ENCODE measurements at places on chromosomes 4 and X.

- DNase-seq = no peak
Observed at GRCh38 chr4:48906206-48907173, at the start of gene OCIAD2. Gene OCIAD2 (minus strand): TSS chr4:48906774. CDS start chr4:48904549, 2,225 bp downstream.

- no peak for DNase-seq
Observed at GRCh38 chrX:72060196-72060920, 71.4 kb downstream of the RTL5 start.

DNA sequence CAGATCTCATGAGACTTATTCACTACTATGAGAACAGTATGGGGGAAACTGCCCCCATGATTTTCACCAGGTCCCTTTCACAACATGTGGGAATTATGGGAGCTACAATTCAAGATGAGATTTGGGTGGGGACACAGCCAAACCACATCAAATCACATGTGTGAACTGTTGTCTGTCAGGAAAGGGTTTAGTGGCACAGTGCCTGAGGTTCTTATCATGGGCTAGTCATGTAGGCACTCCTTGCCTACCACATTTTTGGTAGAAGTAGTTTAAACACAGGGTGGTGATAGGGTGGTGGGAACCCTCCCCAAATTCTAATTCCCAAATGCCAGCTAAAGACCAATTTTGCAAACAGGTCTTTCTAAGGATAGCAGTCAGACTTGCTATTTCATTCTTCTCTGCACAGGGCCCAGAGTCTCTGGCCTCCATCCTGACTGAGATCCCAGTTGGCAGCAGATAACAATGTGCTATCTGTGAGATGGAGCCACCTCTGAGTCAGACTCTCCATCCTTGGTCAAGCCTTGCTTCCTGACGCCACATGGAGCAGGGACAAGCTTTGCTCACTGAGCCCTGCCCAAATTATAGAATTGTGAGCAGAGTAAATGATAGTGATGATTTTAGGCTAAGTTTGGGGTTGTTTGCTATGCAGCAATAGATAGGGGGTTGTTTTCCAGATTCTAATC lies 33.5 kb upstream of the SETD7 start:
- no peak for DNase-seq

DNA sequence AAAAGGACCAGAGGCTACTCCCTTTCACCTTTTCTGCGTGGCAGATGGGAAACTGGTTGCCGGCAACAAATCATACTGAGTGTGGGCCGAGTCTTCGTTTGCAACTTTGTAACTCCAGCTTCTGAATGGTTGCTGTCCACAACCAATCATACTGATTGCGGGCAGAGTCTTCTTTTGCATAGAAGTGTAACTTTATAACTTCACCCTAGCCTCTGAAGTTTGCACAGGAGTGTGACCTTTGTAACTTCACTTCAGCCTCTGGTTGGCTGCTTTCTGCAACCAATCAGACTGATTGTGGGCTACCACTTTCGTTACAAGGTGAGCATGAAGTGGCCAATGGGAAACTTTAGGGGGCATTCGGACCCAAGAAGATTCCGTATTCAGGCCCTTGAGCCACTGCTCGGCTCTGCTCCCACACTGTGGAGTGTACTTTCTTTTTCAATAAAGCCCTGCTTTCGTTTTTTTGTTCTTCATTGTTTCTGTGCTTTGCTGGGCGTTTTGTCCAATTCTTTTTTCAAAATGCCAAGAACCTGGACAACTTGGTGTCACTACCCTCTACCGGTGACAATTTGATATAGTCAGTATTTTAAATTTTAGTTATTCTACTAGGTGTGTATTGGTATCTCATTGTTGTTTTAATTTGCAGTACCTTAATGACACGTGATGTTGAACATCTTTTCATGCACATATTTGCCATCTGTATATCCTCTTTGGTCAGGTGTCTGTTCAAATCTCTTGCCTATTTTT lies 9.0 kb upstream of the PAGE5 start:
- DNase-seq = no peak

GRCh38 chr4:2048831-2049230 lies 10.3 kb upstream of the NAT8L start:
- no peak for DNase-seq

- no peak for DNase-seq
Observed at GRCh38 chr4:6290769-6291547, 21.3 kb downstream of the WFS1 start.

DNA sequence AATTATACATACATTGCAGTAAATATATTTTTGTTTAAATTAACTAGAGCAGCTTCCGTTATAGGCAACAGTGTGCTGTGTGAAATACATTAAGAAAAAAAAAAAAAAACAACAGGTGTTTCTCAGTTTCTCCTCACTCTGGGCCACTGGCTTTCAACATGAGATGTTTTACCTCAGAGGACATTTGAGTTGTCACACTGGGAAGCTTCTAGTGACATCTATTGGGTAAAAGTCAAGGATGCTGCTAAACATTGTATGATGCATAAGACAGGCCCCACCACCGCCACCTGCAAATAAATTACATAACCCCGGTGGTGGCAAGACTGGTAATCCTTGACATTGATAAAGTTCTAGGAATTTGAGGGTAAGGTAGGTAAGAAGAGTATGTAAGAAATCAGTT lies 1512.2 kb downstream of the C4orf33 start:
- no peak for DNase-seq

- DNase-seq = no peak
Observed at GRCh38 chr4:137310593-137311490, 221.5 kb downstream of the PCDH18 start.

GRCh38 chrX:8803326-8803725 lies 2.1 kb upstream of the FAM9A start:
- DNase-seq = no peak

GRCh38 chrX:68902706-68903504 lies 74.1 kb downstream of the EFNB1 start:
- DNase-seq = no peak

GRCh38 chr4:47972181-47972580 lies 44.3 kb downstream of the CNGA1 start:
- no peak for DNase-seq

DNA sequence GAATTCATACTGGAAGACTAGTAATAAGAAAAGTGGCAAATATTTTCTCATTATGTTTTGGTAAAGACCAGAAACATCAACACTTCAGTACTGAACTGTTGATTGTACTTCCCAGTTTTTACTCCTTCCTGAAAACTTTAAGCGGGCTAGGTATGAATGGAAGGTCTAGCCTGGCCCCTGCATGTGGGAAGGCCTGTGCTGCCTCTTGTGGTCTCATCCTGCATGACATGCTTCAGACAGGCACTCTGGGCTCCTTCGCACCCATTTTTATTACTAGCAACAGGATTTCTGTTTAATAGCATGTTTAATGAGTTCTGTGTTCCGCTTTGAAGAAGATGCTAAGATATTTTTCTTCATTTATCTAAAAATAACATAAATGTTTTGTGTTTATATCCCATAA lies 279.1 kb downstream of the ANK2 start:
- no peak for DNase-seq

- DNase-seq = no peak
Observed at GRCh38 chrX:109735202-109735744, 2.2 kb upstream of the ACSL4 start.

DNA sequence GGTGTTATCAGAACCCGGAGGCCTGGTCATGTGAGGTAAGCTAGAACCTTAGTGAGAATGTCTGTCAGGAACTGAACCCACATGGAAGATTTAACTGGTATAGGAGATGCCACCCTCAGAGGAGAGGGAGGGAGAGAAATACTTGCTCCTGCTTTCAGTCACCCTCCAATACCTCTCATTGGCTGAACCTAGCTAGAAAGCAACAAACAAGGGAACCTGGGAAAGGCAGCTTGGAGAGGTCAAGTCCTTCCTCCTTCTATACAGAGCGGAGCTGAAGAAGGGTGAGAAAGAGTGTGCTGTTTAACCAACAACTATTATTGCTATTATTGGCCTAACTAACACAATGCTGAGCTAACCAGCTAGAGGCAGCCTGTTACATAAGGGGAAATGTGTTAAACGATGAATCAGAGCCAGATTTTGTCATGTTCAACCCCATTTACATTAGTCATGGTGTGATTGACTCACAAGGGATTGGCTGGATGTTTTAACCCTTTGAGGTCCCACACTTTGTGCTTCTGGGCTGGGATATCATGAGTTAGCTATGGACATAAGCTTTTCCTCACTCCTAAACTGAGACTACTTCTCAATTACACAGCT lies 96.5 kb upstream of the ESX1 start:
- no peak for DNase-seq

DNA sequence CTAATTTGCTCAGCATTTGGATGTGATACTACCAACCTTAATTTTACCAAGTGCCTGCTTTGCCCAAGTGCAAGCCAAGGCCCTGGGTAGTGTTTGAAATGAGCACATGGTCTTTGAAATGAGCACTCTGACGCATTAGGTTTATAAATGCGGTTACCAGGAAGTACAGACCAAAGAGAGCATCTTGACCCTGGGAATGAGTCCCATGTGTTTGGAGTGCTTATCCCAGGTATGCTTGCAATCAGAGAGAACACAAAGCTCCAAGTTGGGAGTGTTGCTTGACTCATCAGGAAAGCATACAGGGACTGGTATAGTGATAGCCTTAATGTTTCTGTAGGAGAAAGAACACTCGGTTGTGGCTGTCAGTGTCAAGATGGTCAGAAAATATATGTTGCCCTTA lies 203.6 kb upstream of the MAMLD1 start:
- DNase-seq = no peak

DNA sequence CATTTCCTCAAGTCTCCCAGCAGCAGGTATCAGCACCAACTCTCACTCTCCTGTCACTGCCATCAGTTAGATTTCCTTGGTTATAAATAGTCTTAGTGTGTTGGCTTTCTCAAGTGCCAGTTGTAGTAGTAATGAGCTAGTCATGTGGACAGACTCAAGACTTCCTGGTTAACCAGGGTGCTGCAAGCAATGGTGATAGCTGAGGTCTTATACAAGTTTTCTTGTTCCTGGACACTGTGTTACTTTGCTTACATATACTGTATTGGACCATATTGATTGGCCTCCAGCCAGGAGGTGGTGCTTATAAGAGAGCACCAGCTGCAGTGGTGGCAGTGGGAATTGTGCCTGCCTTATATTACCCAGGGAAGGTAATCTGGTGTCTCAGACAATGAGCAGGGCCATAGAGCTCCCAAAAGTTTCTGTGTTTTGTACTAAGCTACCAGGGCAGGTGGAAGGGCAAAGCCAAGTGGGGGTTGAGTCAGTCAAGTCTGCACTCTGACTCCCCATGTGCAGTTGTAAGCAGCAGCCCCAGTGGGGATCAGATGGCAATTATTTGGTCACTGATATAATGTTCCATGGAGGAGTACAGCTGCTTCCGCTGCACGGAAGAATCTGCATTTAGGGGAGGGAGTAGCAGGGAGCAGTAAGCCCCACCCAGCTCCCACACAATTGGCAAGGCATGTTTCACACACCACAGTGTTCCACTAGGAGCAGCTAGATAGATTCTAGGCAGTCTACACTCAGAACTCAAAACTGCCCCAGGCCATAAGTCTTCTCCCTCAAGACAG lies 24.1 kb upstream of the ZDHHC15 start:
- DNase-seq = no peak

DNA sequence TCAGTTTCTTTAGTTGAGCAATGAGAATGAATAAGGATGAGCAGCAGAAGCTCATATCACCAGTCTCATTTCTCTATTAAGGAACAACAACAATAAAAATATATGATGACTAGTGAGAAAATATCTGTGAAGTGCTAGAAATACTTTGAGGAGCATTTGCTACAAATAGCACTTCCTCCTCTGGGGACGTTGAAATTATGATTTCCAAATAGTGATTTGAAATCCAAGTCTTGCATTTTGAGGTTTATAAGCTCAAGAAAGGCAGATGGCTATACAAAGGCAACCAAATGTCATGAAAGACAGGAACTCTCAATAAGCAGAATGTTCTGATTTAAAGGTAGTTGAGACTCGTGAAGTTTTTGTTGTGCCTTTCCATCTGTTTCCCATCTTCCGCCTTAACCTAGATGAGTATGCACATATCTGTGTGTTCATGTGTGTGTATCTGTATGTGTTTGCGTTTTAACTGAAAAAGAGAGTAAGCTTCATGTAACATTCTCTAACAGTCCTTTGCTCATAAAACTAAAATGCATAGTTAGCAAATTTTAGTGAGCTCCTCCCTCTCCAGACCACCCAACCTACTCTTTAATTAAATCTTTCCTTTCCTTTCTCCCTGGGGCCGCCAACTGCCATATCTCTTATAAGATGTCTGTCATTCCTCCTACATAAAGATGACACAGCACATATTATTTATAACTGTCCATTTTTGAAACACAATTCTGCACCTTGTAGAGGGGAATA lies 222.6 kb upstream of the RASGEF1B start:
- no peak for DNase-seq

GRCh38 chr4:7831858-7832730 lies 107.6 kb downstream of the AFAP1 start:
- DNase-seq = no peak

DNA sequence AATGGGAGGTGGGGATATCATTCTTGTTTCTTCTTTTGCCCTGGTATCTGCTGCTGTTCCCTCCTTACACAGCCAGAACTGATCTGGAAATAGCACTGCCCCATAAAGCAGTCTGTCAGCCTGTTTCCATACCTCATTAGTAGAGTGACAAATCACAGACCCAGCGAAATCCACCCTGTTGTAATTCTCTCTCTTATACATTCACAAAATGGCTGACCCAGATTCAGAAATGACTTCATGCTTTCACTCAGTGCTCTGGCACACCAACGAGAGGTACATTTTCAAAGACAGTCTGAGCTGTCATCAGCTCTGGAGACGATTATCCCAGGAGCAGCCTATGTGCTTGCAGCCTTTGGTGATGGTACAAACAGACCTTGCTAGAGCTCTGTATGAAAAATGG lies 164.6 kb downstream of the AFF2 start:
- DNase-seq = no peak

DNA sequence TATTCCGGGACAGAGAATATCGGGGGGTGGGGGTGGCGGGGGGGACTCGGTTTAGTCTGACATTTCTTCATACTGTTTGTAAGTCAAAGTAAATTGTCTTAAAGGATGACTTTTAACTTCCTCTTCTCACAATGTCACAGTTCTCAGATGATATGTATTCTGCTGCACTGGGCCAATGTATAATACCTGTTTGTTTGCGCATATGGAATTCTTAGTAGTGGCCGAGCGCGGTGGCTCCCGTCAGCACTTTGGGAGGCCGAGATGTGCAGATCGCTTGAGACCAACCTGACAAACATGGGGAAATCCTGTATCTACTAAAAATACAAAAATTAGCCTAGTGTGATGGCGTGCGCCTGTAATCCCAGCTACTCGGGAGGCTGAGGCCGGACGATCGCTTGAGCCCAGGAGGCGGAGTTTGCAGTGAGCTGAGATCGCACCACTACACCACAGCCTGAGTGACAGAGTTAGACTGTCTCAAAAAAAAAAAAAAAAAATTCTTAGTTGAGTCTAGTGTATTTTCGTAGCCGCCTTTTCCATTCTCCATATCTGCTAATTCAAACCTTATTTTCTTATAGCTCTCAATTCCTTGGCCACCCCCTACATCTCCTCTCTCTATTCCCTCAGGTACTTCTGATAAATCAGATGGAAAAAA lies 851 bp downstream of the POLR2B start:
- no peak for DNase-seq

GRCh38 chr4:141435446-141436225 lies 200.7 kb upstream of the IL15 start:
- DNase-seq = no peak
